ENCODE measurements at places on chromosomes 1 and 21.

DNA sequence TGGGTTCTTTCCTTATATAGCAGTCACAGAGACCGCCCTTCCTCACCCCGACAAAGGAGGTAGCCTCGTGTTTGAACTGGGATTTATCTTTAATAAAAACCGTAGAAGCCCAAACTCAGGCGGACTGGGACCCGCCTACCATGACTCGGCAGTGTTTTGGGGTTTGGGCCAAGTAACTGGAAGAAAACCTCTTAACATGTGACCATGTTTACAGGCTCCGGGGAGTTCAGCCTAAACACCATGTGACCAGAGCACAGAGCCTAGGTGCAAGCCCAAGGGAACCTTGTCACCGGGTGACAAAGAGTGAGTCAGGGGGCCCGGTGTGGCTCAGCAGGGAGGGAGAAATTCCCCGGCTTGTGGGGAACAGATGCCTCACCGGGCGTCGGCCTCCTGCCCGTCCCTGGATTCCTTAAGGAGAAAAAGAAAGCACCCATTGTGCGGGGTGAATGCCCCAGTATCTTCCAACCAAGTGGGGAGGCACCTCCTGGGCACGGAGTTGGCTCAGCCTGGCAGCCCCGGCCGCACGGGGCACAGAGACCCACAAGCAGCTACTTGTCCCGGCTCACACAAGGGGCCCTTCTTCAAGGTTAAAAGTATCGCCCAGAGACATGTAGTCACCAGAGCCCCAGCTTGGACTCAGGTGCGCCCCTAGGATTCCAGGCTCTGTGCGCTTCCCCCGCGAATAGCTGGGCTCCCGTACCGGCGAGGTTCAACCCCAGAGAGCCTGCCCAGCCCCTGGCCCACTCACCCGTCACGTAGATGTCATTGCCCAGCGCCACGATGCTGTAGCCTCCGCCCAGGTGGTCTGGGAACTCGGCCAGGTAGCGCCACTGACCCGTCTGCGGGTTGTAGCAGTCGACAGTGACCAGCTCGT, 1.4 kb downstream of the KLHL21 start:
- DNase-seq: peak; percentile 69

- no peak for DNase-seq
Observed at GRCh38 chr1:180636138-180636537, 4.3 kb downstream of the XPR1 start.

- DNase-seq: no peak
Observed at GRCh38 chr1:87794788-87795614, 466.3 kb downstream of the LMO4 start.

- no peak for DNase-seq
Observed at GRCh38 chr1:153750026-153750995, 22.5 kb downstream of the INTS3 start.

GRCh38 chr1:203461717-203462116, 13.9 kb upstream of the PRELP start:
- DNase-seq: no peak

- DNase-seq: no peak
Observed at GRCh38 chr1:108877348-108878159, 769 bp downstream of the GPSM2 start.

GRCh38 chr1:14733048-14733778, 134.7 kb downstream of the KAZN start:
- no peak for DNase-seq

DNA sequence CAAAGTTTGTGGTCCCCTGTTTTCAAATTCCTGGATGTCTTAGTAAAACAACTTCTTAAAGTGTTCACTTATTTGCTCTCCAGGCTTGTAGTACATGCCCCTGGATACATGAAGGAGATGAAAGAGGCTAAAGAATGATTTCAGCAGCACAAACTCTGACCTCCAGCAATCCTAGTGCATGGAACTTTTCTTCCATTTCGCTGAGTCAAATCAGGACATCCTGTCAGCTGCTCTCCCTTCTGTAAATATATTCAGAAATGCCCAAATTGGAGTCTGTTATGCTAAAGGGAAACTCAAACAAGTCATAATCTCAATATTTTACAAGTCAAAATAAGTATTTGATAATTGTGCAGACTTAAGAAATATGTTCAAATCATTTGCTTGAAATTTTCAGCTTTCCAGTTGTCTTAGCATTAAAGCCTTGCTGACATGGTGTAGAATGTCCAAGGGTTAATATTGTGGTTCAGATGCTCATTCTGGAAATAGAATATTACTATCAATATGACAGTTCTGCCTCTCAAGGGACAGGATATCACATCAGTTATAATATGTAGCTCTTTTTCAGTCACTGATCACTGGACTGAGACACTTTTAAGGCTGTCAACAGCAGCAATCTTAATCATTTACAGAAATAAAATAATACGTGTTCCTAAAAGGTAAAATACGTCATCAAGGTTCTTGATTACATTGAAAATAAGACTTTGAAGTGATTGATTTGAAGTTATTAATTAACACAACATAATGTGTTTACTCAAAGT, 1157.3 kb downstream of the PLA2G4A start:
- no peak for DNase-seq

DNA sequence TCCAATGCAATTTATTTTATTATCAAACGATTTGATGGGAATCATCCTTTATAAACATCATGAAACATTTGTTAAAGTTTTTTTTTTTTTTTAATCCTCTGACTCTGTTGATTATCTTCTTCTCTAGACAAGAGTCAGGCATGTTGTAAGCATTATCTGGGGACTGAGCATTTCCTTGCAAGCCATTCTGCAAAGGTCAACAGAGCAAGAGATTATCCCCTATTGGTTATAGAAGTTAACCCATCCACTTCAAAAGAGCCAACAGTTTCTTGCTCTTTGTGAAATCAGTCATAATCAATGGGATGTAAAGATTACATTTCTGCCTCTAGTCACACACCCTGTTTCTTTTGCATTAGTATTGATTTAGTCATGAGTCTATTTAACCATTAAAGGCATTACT, 368.8 kb upstream of the ADGRL4 start:
- DNase-seq: no peak

GRCh38 chr1:19647643-19648042, 3.5 kb downstream of the NBL1 start:
- DNase-seq: no peak

- no peak for DNase-seq
Observed at GRCh38 chr1:158076441-158076840, 83.0 kb downstream of the KIRREL1 start.

- DNase-seq: no peak
Observed at GRCh38 chr1:227454686-227455085, 108.7 kb upstream of the ZNF678 start.

- DNase-seq: no peak
Observed at GRCh38 chr1:166933633-166934032, 41.7 kb downstream of the ILDR2 start.

DNA sequence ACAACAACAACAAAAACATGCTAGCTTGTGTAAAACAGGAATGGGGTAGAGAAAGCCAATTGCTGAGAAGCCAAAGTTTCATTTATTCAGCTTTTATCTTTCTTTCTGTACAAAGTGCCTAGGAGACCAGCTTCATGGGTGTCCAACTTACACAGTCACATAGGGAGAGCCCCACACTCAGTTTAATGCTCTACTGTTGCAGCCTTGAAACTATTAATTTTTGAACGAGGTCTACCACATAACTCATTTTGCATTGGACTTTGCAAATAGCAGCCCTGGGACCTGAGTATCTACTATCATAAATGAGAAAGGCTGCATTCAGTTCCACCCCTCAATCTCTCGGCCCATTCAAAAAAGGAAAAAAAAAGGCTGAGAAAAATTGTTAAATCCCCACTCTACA, 98.8 kb downstream of the ZNF644 start:
- DNase-seq: no peak

DNA sequence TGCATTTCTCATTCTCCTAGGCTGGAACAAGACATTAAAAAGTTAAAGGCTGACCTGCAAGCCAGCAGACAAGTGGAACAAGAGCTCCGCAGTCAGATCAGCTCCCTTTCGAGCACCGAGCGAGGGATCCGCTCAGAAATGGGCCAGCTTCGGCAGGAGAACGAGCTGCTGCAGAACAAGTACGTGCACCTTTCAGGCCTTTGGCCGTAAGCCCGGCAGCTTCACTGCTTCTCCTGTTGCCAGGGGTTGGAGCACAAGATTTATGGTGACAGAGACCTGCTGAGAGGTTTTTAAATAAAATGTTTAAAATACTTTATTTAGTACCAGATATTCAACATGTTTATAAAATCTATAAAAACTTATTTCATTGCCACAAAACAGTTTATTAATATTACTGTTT, 53.4 kb downstream of the MACO1 start:
- DNase-seq: no peak

GRCh38 chr1:44707959-44708831, 22.8 kb downstream of the RNU5D-1 start:
- no peak for DNase-seq
